Natural killer cell treated with Interleukin-12 subunit alpha and Interleukin-12 subunit beta and Interleukin-15 and Interleukin-18, amount 100 ng/mL, for 72 hours (primary cell): ENCODE measurements at places on chromosomes 6 and 20. TPM values are rescaled to one million over a fixed set of nuclear protein-coding genes. Genes with fewer than 3 reads are reported as not detected.

The OPRL1 gene
- total RNA-seq: 0.12 TPM

The TRIM26 gene
- 92.0 TPM for total RNA-seq

The IL17A gene
- 0.22 TPM for total RNA-seq

The TCF19 gene
- 59.0 TPM for total RNA-seq

The JPH2 gene
- total RNA-seq: 2.0 TPM

The CCDC28A gene
- total RNA-seq: 16.4 TPM

The DDRGK1 gene
- 87.1 TPM for total RNA-seq

The FGD2 gene
- 9.3 TPM for total RNA-seq

The TRIM15 gene
- total RNA-seq: not detected

The TNFRSF21 gene
- 0.07 TPM for total RNA-seq

The ECHDC1 gene
- 60.6 TPM for total RNA-seq

The ANKRD66 gene
- total RNA-seq: not detected

The ACSS2 gene
- total RNA-seq: 13.4 TPM

The SLA2 gene
- 18.9 TPM for total RNA-seq

The RAET1G gene
- total RNA-seq: not detected

The SMLR1 gene
- total RNA-seq: not detected

The ZNF133 gene
- 11.2 TPM for total RNA-seq

The CLDN20 gene
- not detected for total RNA-seq

The NT5E gene
- 0.56 TPM for total RNA-seq

The PAK5 gene
- not detected for total RNA-seq

The RAB5IF gene
- 209 TPM for total RNA-seq

The RIMS4 gene
- not detected for total RNA-seq

The ELOVL5 gene
- 130 TPM for total RNA-seq

The SIRPG gene
- total RNA-seq: 2.4 TPM

The DEFB124 gene
- not detected for total RNA-seq

The FLRT3 gene
- not detected for total RNA-seq

The OTOR gene
- total RNA-seq: not detected

The PI16 gene
- not detected for total RNA-seq

The TFB1M gene
- 24.1 TPM for total RNA-seq

The OOEP gene
- total RNA-seq: not detected

The TMEM239 gene
- not detected for total RNA-seq

The MDN1 gene
- total RNA-seq: 102 TPM

The BPIFA1 gene
- not detected for total RNA-seq
